ENCODE measurements at places on chromosomes 7 and 10.

GRCh38 chr10:93149761-93150160, 76.1 kb downstream of the CYP26A1 start:
- DNase-seq: no peak

DNA sequence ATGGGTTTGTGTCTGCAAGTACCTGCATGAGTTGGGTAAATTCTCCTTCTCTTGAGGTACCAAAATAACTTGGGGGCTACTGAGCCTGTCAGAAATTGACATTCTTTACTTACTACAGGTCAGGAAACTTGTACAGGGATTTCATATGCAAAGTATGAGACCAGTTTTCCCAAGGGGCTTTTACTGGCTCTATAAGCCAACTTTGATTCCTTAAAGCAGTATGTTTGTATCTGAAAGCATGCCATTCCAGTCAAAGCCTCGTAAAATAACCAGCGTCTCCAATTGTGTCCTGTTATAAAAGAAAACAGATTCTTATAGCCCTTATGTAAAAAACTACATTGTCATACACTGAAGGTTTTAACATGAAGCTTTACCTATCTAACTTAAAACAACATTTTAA, 90.2 kb downstream of the ZNF467 start:
- DNase-seq: no peak

- DNase-seq: no peak
These were observed 798 bp upstream of the AUTS2 start for GRCh38 chr7:69597278-69598076.

GRCh38 chr10:4407783-4408182, 418.2 kb upstream of the AKR1E2 start:
- no peak for DNase-seq

DNA sequence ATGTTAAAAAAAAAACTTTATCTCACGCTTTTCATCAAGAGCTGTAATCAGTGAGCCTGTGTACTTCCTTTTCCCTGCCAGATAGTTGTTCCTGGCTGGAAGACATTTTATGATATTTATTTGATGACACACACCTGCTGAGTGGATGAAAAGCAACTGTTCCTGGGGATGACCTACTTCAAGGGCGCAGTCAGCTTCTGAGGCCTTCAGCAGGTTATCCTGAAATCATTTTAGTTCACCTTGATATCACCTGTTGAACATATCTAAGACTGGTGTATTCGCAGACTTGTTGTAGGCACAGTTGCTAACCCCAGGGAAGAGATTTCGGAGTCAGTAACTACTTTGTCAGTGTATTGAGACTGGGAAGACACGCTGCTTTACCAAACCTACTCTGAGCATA, 234.5 kb upstream of the TCF7L2 start:
- DNase-seq: no peak

DNA sequence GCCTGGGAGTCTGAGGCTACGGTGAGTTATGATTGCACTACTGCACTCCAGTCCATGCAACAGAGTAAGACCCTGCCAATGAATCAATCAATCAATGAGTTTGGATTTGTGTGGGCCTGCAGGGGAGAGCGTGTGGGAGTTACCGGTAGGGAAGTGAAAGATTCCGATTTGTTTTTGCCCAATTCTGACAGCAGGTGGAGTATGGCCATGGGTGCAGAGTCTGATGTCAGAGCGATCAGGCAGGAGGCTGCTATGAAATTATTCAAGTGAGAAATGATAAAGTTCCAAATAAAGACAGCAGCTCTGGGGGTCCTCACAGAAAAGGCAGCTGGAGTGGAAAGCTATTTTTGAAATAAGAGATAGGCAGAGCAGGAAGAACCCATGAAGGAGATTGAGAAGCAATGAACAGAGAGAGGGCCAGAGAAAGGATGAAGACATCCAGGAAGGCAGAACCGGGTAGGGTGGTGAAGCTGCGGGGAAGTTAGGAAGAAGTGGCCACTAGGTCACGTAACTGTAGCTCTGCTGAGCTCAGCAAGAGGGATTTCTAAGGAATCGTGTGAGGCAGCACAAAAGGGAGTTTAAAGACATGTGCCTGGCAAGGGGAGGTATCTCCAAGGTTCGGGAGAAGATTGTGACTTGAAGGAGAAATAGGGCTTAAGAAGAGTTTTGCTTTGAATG, 93.7 kb upstream of the NMT2 start:
- DNase-seq: no peak

DNA sequence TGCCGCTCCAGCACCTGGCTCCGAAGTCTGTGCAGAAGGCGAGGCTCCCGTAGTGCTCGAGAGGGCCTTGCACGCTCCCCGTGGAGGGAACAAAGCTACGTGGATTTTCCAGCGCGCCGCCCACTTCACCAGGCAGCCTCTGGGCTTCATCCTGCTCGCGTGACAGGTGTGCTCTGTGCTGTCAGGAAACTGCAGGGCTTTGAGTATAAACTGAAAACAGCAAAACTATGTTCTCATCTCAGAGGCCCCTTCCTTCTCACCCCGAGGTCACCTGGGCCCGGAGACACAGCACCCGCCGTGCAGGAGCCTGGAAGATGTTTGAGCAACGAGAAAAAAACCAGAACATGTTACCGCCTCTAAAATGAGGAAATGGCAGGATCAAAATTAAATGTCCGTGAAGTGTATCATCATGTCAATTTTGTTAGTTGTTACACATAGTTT, 17.6 kb upstream of the GPR146 start:
- no peak for DNase-seq

- no peak for DNase-seq
These were observed 2.4 kb downstream of the NCAPG2 start for GRCh38 chr7:158702196-158702595.

DNA sequence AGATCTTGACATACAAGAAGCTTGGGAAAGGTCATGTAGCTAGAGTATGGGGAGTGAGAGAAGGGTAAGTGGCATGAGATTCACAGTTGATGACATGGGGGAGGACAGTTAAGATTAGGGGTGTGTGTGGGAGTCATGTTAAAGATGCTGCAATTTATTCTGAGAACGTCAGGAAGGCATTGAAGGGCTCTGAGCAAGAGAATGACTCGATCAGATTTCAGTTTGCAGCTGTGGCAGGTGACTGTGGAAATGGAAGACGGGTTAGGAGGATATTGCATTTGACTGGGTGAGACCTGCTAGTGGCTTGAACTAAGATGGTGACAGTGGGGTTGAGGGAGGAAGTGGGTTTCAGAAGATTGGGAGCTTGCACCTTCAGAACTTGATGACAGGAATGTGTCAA, 5.6 kb downstream of the CDC123 start:
- DNase-seq: no peak

DNA sequence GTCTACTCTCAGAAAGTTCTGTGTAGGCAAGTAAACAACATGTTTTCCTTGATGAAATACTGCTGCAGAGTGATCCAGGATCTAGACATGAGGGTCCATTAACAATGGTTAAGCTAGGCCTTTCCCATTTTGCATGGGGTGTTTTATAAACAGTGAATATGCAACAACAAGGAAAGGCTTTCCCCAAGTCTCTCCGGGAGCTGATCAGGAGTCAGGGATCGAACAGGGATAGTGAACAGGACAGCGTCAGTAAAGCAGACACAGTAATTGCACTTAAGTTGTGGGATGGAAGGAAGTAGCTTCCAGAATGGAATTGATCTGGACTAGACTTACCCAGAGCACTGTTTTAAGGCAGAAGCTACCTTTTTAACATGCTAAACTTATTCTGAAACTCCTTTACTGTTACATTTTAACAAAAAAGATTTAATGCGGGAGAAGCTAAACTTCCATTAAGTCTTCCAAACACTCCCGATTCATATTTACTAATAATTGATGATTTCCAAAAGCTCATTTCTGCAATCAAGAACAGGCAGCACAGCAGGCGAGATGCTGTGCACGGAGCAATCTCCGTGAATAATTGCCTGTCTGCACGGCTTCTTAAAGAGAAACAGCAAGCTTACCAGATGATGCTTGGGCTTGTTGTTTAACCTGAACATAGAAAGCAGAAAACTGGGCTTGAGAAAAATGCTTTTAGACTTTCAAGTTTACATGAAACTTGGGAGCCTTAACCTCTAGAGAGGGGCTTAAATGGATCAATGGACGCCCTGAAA, 50.3 kb upstream of the DOCK1 start:
- no peak for DNase-seq

- DNase-seq: no peak
These were observed 6.0 kb downstream of the CYREN start for GRCh38 chr7:135164357-135165061.

GRCh38 chr7:28708033-28708951, 249.8 kb downstream of the TRIL start:
- DNase-seq: no peak

DNA sequence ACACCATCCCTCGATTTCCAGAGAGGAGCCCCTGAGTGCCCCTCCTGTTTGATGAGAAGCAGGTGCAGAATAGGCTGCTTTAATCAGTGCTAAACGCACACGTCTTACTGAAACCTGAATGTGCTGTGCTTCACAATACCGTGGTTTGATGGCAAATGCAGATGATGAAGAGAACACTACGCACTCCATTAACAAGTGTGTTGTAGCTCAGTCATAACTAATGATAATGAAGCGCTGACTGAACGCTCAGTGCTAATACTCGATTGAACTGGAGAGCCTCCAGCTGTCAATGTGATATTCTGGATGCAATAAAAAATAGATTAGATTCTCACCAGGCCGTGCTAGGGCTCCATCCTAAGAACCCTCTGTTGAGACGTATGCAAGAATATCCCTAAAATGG, 279.7 kb upstream of the PLPP4 start:
- DNase-seq: no peak

GRCh38 chr10:77077316-77077945, 560.2 kb downstream of the KCNMA1 start:
- no peak for DNase-seq

- DNase-seq: no peak
These were observed 56.0 kb upstream of the GLI3 start for GRCh38 chr7:42292991-42293521.
